Stimulated activated CD8-positive, alpha-beta memory T cell treated with anti-CD3 and anti-CD28 coated beads, Interleukin-4, amount 100 ng/mL, for 24 hours (primary cell): ENCODE measurements at places on chromosomes 3 and 15.

DNA sequence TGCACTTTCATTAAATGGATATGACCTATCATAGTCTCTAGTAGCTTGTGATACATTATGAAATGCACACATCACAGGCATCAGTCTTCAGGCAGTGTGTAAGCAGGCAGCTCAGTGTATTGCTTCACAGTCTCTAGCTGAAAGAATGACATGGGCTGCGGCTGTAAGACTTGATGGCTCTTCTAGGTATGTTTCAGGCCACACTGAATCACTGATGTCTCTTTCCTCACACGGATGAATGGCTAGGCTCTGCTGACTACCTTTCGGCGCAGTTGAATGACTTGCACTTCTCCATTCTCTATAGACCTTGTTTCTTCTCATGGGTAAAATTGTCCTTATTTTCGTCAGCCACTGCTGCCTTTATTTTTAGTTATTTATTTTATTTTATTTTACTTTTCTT is 15.4 kb downstream of the APH1B start:
- DNase-seq, result no peak

DNA sequence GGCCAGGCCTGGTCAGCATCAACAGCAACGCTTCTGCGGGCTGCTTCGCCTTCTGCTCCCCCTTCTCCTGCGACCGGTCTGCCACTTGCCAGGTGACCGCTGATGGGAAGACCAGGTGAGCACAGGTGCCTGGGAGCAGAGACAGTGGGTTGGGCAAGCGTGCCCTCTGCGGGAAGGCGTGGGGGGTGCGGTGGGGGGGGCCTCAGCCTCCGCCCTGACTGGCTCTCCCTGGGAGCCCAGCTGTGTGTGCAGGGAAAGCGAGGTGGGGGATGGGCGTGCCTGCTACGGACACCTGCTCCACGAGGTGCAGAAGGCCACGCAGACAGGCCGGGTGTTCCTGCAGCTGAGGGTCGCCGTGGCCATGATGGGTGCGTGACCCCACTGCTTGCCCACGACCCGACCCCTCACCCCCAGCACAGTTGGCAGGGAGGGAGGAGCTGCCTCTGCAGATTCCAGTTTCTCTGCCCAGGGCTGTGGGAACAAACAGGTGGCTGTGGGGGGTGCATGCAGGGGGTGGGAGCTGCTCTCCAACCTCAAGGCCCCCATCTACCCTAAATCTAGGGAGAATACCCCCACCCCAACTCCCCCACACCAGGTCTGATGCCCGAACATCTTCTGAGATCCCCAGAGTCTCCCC is 8.8 kb downstream of the STAB1 start:
- DNase-seq, result no peak

DNA sequence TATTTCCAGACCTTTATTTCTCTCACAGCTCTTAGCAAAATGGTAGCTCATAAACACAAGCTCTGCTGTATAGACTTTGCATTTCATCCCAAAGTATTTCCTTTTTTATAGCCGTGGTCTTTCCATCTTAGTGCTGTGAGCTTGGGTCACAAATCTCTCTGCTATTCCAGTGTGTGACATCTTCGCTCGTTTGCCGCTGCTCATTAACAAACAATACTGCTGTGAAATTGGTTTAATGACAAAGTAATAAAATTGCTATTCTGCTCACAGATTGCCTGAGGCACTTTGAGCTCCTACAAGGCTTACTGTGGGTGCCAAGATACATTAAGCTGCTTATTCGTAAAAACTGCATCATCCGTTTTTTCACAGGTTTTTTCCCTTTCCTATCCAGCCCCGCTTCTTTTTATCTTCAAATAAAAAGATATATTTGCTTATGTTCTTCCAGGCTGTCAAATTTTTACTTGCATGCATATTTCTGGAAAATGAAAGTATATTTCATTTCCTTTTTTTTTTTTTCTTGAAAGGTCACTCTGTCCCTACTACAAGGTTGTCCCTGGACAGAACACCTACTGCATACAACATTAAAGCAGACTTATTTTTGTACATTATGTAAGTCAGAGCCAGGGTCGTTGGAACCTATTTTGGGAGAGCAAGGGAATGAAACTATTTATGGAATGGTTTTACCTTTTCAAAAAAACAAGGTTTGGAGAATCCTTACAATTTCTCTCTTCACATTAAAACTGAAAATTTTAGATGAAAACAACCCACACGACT is 174.5 kb downstream of the MEIS2 start:
- no peak for DNase-seq

GRCh38 chr3:142863930-142864920 is 24.7 kb downstream of the PCOLCE2 start:
- DNase-seq, result no peak

- no peak for DNase-seq
These were observed 51.5 kb downstream of the C3orf20 start for GRCh38 chr3:14726441-14726780.

DNA sequence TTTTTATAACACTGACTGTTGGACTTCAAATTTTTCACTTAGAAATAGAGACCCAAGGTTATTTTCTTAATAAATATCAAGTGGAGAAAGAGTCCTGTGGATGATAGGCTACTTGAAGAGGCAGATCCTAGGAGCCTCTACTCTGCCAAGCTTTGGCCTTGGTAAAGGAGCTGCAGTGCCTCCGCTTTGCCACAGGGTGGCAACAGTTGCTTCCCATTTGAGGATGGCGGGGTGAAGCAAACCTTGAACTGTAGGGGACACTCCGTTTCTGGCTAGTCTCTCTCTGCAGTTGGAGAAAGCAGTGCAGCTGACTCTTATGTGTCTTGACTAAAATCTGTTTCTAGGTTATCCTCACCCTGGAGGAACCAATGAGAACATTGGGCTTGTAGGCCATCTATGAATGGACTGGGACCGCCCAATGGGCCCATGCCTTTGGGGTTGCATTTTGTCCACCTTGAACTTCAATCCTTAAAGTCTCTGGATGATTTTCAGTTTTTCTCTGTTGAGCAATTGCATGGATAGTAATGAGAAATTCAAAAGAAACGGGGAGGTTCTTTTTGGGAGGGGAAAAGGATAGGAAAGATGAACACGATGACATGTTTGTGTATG is 9.8 kb downstream of the SCG5 start:
- peak; percentile 4 for DNase-seq
